D341Med (cell line): ENCODE measurements at places on chromosomes 4 and X.

GRCh38 chrX:11190745-11191510 lies 79.8 kb downstream of the HCCS start:
- DNase-seq = no peak

DNA sequence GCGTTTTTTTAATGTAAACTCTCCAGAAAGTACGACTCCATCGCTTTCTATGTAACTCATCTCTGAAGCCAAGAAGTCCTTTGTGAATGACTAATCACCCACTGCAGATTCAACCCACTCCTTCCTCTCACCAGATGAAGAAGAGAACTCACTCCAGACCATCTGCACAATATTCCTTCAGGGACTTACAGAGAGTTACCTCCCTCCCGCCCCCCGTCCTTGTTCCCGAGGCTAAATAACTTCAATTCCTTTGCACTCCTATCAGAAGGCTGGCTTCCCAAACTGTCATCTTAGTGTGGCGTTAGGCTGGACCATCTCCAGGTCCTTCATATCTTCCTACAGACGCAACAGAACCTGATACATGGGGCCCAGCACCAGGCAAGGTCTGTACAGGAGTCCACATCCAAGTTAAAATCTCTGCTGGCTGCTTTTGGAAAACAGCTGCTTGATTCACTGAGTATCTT lies 82.4 kb downstream of the AFAP1 start:
- no peak for DNase-seq

- DNase-seq = no peak
Observed at GRCh38 chr4:186982160-186982559, 258.5 kb upstream of the FAT1 start.

GRCh38 chr4:153579872-153580271 lies 104.2 kb upstream of the TLR2 start:
- DNase-seq = no peak

- no peak for DNase-seq
Observed at GRCh38 chrX:46693149-46693548, 65.8 kb downstream of the SLC9A7 start.

DNA sequence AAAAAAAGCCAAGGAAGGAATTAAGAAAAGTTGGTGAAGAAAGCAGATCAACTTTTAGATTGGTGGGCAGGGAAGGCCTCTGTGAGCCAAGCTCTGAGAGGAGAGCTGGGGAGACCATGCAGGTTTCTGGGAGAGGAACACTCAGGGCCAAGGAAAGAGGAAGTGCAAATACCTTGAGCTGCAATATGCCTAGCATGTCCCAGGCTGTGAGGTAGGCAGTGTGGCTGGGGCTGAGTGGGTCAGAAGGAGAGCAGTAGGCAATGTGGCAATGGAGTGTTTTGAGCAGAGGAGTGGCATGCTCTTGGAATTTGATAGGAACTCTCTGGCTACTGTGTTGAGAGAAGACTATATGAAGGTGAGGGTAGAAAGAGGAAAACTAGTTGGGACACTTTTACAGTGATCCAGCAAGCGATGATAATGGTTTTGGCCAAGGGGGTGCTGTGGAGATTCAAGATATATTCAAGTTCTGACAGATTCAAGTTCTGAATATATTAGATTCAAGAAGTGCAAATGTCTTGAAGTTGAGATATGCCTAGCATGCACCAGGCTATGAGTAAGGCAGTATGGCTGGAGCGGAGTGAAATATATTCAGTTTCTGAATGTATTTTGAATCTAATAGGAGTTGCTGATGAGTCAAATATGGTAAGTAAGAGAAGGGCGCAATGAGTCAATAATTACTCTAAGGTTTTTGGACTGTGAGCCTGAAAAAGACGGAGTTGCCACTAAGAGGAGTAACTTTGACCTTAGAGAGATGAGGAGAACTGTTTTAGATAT lies 172.5 kb downstream of the CAMK2D start:
- DNase-seq = no peak

GRCh38 chr4:185249105-185249504 lies 39.7 kb downstream of the SNX25 start:
- no peak for DNase-seq

DNA sequence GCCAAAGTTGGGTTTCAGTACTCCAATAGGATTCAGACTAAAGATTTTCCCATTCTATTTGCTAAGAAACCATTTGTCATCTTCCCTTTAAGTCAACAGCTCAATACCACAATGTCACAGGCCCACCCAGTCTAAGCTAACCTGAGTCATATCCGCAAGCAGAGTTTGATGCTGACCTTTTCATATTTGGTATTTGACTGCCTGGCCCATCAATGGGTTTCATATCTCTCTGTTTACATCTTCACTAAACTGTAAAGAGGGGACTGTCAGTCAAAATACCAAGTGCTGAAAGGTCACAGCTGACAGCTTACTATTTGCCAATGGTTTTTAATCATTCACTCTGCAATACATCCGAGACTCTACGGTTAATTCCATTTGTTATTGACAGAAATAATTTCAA lies 707.5 kb upstream of the ACTRT1 start:
- DNase-seq = no peak

GRCh38 chr4:186852964-186853391 lies 129.3 kb upstream of the FAT1 start:
- DNase-seq = no peak

- no peak for DNase-seq
Observed at GRCh38 chr4:16521156-16521915, 295.1 kb upstream of the TAPT1 start.

DNA sequence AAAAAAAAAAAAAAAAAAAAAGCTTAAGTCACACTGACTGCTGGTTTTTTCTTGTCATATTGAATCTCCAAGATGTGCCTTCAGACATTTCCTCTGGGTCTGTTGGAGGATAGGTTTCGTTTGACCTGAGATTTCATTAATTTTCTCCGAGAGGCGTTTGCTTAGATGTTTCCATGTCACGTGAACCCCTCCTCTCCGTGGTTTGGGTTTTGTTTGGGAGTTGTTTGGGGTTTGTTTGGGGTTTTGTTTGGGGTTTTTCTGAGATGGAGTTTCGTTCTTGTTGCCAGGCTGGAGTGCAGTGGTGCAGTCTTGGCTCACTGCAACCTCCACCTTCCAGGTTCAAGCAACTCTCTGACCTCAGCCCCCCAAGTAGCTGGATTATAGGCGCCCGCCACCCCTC lies 40.8 kb upstream of the DHRSX start:
- no peak for DNase-seq

GRCh38 chr4:175460414-175460813 lies 351.6 kb downstream of the GPM6A start:
- no peak for DNase-seq

GRCh38 chr4:28402751-28403150 lies 1542.1 kb downstream of the STIM2 start:
- DNase-seq = no peak

DNA sequence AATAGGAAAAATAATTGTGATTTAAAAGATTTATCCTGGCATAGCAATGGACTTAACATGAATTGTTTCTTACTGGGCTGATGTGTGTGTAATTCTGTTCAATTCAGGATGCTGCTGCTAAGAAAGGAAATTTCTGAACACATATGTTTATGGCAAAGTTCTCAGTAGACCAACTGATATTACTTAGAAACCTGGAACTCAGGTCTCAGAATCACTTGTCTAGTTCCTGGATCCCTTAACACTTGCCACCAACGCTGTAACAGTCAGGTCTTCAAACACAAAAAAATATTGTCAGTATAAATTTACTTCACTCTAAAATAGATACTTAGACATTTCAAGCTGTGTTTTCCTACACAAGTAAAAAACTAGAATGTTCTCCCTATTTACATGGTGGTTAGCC lies 5.5 kb downstream of the CASP3 start:
- no peak for DNase-seq

- no peak for DNase-seq
Observed at GRCh38 chr4:181688432-181688831, 554.8 kb upstream of the TENM3 start.

DNA sequence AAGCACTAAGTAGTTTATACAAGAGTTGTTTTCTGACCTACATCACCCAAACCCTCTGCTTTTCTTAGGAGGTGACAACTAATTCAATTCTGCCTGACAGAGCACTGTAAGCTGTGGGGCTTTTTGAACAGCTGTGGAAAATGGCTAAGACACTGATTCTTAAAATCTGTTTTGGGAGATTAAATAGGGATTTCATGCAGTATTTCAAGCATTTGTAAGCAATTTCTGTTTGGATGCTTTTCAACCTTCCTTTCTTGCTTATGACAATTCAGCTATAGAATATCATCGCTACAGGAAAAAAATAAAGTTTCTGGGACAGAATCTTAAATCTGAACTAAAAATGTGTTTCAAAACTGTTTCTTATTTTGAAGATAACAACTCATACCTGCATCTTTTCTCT lies 459.5 kb downstream of the RAPGEF2 start:
- no peak for DNase-seq

DNA sequence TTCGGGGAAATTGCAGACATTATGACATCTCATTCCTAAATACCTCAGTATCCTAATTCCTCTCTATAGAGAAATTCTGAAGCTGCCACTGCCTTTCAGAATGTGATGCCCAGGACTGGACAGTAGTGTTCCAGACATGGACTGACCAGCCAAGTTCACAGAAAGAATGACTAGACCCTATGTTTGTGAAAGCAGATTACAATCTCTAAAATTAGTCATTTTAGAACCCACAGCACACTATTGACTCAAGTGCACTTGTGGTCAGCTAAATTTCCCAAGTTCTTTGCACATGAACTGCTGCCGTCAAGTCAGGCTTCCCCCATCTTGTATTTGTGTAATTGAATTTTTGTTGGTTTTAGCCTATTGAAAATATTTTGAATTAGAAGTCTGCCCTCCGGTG lies 81.0 kb upstream of the ESX1 start:
- DNase-seq = no peak

GRCh38 chrX:19785647-19786046 lies 101.8 kb downstream of the SH3KBP1 start:
- no peak for DNase-seq

DNA sequence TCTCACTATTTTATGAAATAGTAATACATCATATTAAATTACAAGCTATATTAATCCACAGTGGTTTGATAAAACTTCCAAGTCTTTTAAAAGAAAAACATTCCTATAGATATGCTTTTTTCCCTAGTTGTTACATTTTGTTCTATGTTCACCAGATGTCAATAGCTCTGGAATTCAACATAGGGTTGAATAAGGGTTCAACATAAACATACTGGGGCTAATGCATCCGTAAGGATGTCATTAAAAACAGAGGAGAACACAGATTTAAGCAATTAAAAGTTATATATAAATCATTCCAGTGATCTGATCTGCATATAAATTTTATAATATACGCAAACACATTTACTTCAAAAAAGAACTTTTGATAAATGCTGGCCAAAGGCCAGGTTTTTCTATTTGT lies 32.5 kb downstream of the SULT1B1 start:
- DNase-seq = no peak

DNA sequence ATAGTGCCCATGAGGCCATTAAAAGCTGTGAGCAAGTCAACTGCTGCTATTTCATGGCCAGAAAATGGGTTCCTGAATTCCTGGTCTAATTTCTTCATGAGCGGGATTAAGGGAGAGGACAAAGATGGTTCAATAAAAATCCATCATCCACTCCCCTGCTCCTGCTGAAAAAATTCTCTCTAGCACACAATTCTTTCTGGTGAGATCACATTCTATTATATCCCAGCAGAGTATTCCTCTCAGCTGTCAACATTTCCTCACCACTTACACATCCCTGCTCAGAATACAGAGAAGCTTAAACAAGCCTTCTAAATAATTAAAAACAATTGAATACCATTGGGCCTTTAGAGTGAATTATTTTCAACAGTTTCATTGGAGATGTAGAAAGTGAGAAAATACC lies 9.5 kb downstream of the CT47C1 start:
- no peak for DNase-seq

DNA sequence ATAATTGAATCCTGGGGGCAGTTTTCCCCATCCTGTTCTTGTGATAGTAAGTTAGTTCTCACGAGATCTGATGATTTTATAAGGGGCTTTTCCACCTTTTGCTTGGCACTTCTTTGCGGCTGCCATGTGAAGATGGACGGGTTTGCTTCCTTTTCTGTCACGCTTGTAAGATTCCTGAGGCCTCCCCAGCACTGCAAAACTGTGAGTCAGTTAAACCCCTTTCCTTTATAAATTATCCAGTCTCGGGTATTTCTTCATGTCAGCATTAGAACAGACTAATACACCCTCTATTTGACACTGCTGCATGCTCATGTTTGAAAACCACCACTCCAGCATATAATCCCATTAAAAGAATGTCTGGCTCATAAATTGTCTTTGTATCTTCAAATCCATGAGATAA lies 264.4 kb upstream of the ITM2A start:
- no peak for DNase-seq

DNA sequence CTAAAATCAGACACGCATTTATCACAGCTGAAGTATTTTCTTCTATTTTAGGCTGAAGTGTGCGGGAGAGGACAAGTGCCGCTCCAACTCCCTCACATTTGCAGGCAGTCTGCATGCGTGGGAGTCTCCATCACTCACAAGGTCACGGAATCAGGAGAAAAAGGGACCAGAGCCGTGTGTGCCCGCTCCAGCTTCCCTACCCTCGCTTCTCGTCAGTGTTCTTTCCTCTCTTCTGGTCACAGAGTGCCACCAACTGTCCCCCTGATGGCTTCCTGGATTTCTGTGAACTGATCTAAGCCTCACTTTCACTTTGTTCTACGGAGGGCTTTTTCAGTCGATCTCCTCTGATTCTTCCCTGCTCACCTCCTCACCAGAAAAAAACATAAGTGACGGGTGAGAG lies 407.4 kb upstream of the AADAT start:
- peak; percentile 39 for DNase-seq

DNA sequence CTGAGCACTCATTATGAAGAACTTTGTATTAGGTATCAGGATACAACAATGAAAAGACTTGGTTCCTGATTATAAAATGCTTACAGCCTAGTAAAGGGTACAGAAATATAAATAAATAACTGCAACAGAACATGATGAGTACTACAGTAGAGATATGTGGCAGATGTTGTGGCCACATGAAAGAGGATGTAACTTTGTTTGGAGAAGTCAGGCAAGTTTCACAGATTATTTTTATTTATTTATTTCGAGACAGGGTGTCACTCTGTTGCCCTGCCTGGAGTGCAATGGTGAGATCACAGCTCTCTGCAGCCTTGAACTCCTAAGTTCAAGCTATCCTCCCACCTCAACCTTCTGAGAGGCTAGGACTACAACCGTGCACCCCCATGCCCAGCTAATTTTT lies 15.8 kb upstream of the UBE2K start:
- no peak for DNase-seq

DNA sequence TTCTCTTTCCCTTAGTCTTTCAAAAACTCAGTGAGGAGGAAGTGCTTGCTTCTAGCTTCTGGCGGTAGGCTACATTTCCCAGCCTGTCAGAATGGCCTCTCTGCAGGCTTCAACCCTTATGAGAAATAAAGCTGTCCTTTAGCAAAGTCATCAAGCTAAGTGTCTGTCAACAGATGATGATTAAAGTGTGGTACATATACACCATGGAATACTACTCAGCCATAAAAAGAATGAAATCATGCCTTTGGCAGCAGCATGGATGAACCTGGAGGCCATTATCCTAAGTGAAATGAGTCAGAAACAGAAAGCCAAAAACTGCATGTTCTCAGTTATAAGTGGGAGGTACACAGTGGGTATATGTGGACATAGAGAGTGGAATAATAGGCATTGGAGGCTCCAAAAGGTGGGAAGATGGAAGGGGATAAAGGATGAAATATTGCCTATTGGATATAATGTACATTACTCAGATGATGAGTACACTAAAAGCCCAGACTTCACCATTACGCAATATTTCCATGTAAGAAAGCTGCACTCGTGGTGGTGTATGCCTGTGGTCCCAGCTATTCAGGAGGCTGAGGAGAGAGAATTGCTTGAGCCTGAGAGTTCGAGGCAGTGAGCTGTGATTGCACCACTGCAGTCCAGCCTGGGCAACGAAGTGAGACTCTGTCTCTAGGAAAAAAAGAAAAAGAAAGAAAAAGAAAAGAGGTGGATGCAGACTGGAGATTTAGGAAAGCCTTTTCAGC lies 7.9 kb downstream of the TRIM2 start:
- DNase-seq = no peak
